Sciatic nerve (tissue), 2 donors: ENCODE measurements at places on chromosomes 4 and X.

GRCh38 chrX:48816014-48816810, 10.1 kb upstream of the ERAS start:
- no peak for DNase-seq

- no peak for DNase-seq
Measured at GRCh38 chr4:3666263-3666662, 99.9 kb upstream of the ADRA2C start.

- DNase-seq = no peak
Measured at GRCh38 chrX:13285693-13286092, 34.2 kb downstream of the ATXN3L start.

- DNase-seq = no peak
Measured at GRCh38 chr4:29540439-29541102, 1179.6 kb upstream of the PCDH7 start.

GRCh38 chr4:78061939-78062570, 4.9 kb downstream of the FRAS1 start:
- no peak for DNase-seq

DNA sequence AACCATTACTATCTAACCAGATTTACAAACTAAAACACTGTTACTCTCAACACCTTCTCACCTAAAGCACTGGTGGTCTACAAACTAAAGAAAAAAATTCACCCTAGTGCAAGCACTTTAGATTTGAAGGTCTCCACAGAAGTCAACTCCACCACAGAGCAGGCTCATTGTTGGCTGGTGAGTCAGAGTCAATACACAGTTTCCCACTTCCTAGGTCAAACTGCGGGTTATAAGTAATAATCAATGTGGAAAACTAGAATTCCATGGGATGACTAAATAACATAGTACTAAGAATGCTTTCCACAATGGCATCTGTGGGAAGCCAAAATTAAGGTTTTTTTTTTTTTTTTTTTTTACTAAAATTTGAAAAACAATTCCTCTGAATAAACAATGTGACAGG, 191.8 kb downstream of the PDGFC start:
- DNase-seq = no peak

GRCh38 chr4:61427099-61427817, 227.1 kb downstream of the ADGRL3 start:
- DNase-seq = no peak

- no peak for DNase-seq
Measured at GRCh38 chr4:61714387-61714911, 514.3 kb downstream of the ADGRL3 start.

DNA sequence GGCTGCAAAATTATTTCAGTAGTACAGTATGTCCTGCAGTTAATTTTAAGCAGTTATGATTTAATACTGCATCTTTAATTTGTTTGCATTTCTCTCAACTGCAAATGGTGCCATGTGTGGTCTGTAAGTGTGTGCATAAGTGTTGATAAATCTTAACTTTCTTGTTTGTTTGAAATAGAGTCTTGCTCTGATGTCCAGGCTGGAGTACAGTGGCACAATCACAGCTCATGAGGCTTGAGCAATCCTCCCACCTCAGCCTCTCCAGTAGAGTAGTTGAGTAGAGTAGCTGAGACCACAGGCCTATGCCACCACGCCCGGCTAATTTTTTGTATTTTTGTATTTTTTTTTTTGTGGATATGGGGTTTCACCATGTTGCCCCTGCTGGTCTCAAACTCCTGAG, 322.5 kb upstream of the NR3C2 start:
- DNase-seq = no peak

- DNase-seq = no peak
Measured at GRCh38 chr4:37891260-37892159, 626 bp downstream of the TBC1D1 start.

- no peak for DNase-seq
Measured at GRCh38 chr4:10013722-10014121, 7.6 kb downstream of the SLC2A9 start.

DNA sequence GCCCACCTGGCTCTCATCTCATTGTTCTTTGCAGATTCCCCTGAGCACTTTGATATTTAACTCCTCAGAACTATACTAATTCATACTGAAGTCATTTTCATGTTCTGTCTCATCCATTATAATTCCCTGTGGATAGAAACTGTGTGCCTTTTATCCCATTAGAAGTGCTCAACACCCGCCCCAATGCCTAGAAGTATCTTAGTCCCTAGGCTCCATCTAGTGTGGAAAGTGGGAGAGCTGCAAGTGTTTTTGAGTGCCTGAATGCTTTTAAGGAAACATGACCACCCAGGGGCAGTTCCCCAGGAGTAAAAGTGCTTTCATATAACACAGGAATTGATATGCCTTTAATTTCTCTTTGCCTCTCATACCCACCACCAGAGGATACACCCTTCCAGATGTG, 117.0 kb downstream of the CHRDL1 start:
- no peak for DNase-seq

- no peak for DNase-seq
Measured at GRCh38 chr4:85740431-85740861, 265.5 kb downstream of the ARHGAP24 start.

DNA sequence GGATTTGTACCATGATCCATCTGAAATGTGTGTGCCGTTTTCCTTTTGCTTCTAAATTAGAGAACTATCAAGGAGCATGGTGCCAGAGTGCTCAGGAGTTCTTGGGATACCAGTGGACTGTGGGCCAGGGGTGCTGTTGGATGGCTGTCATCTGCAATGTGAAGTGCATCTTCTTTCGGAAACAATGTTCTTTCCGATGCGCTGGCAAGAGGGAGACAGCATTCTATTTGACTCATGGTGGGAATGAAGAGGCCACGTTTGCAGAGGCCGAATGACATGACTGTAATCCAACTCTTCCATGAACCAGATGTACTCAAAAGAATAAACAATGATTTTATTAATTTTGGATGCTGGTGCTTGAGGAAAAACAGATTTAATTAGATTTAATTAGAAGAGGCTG, 45.5 kb downstream of the SORCS2 start:
- DNase-seq = no peak

DNA sequence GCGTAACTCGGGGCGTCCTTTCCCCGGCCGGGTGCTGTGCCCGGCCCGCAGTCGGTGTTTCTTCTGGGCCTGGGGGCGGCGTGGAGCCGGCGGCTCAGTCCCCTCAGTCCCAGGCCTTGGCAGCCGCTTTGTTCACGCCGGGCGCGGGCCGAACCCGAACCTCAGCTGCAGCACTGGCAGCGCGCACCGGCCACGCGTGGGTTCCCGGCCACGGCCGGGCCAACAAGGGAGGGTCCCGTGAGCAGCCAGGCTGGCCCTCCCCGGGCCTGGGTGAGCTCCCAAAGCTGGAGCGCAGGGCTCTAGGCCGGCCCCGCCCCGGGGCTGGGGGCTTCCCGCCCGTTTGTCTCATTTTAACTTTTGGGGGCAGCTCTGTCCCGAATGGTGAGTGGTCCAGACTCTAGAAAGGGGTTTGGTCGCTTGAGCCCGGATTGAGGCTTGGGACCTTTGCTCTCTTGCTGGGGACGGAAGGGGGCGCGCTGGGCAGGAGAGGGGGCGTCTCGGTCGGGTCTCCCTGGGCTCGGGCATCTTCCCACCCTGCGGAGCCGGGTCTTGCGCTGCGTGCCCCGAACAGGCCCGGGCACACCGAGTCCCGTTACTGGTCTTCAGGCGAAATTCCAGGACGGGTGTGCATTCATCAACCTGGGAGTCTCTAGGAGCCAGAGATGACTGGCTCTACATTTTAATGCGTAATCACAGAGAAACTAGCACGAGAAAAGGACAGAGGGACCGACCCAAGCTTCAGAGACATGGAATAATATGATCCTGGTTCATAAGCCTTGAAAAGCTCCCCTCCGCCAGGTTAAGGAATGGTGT, 177.1 kb downstream of the CBR4 start:
- DNase-seq = peak; percentile 74

DNA sequence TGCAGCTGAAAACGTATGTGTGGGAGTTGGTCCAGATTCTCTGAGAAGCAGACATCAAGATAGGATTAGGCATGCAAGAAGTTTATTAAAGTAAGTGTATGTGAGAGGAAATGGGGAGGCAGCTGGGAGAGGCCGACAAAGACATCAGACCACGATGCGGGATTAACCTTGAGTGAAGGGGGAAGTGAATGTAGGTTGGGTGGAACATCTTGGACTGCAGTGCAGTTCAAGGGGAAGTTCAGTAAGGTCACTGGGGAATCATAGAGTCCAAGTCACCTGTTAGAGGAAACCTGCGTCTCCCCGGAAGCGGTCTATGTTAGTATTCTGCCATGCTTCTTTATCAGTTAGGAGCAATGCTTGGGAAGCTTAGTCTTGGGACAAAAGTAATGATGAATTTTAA, 22.0 kb downstream of the CXCL8 start:
- DNase-seq = no peak

- DNase-seq = no peak
Measured at GRCh38 chr4:931194-931959, 739 bp downstream of the GAK start.

DNA sequence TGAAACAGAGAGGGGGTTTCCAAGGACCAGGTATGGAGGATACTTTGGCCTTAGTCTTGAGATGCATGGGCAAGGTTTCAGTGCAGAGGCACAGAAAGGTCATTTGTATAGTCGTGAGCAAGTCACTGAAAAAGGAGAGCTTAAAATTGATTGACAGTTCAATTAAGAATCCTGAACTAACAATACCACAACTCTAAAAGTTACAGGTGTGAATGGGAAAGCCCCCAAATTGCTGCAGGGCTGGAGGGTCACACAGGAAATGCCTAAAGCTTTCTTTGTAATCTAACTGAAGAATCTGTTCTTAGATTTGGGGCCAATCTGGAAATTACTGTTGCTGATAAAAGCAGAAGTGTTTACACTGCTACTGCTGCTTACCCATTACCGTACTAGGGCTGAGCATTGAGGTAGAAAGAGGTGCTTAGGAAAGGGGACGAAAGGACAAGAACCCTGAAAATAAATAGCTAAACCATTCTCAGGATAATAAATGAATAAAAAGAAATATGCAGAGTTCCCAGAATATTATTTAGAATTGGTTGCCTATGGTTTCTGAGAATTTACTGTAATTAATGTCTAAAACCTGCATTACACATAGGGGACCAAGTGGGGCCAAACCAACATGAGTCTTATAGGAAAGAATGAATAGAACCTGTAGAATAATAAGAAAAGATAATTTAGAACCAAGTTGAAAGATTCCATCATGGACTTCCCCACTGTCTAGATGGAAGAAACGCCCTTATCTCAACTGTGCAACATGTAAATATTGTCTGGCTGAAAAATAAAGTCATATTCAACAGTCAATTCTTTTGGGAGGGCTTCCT, 91.9 kb upstream of the PPP1R2C start:
- no peak for DNase-seq

DNA sequence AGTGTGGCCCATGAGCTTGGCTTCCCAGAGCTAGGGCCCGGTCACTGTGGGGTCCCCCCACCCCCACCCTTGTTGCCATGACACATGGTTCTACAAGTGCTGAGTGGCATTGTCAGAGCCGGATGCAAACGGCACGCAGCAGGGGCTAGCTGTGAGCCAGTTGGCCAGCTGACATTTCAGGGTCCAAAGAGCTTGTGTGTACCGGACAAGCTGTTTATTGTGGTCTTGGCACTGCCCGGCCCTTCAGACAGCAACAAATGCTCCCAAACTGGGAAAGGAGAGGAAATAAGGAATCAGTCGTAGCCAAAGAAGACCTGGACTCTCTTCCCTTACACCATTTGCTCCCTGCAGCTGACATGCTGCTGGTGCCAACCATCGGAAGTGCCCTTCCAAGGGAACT, 36.8 kb downstream of the TSC22D3 start:
- no peak for DNase-seq
